ENCODE measurements at places on chromosomes 5 and 9.

DNA sequence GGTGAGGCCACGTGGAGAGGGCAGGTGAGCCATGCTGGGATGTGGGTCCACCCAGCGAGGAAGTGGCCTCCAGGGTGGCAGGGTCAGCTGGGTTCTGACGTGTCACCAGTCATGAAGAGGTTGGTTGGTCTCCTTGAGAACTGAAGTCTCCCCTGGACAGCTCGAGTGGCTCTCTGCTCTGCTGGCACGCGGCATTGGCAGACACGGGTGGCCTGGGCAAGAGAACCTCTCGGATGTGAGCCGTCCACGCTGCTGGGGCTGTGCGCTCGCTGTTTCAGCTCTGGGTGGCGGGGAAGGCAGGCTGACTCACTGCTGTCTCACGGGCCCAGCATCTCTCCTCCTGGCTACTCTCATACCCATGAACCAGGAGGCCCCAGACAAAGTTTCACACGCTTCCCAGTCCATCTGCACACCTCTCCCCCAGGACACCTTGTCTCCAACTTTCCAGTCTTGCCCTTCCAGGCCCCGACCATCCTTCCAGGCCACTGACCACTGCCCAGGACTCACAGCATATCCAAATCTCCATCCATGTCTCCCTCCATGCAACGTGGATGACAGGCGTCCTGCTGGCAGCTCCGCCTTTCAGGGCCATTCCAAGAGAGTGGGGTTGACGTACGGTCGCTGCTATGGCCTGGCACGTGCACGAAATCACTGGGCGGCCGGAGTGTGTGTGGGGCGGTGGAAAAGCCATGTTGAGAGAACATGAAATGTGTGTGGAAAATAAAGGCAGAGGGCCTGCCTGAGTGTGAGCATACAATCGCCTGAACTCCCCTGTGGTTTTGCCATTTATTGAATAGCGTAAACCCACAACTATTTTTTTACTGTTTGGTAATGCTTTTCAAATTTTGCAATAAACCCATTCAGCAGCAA, 145.0 kb upstream of the COL5A1 start:
- DNase-seq, result no peak

GRCh38 chr9:82581516-82581915, 481.4 kb downstream of the RASEF start:
- DNase-seq, result no peak

DNA sequence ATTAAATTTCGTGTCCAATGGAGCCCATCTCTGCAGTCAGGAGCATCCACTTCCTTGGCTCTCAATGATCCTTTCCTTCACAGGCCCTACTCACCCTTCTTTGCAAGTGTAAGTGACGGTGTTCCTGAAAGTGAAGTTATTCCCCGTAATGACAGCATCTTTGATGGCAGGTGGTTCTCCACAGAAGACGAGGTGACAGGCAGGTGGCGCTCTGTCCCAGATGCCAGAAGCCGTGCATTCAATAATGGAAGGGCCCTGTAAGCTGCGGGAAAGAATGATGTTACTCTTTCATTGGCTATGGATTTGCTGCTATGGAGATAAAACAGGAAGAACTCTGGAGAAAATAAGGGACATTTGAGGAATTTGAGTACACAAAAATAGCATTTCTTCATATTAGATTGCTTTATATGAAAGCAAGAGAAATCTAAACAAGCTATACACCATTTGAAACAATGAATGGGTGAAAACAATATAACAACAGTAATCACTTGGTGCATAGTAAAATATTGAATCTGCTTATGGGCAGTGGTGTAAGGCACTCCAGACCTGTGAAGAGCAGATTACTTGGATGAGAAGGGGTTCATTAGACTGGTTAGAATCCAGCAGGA, 89.9 kb upstream of the TXNDC8 start:
- no peak for DNase-seq

- DNase-seq, result no peak
Measured at GRCh38 chr9:78806492-78807160, 509.7 kb downstream of the PSAT1 start.

Measured in NCI-H1048 (cell line).